AG10803 (cell line): ENCODE measurements at places on chromosomes 6 and 20.

GRCh38 chr6:4979426-4979825, 24.4 kb downstream of the RPP40 start:
- no peak for DNase-seq

DNA sequence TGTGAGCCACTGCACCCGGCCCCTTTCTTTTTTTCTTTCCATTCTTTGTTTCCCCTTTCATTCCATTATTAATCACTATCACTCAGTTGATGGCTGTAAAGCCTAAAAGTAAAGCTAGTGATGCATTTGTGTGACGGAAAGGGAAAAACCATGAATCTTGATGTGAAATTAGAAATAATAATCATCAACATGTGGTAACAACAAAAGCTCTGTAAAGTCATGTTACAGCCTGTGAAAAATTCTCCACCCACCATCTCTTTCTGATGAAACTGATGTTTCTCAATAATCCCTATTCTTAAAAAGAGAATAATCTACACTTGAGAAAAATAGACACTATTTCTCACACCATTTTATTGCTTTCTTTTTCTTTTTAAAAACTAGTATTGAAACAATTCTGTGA, 80.0 kb downstream of the CRYBG1 start:
- DNase-seq, result no peak

DNA sequence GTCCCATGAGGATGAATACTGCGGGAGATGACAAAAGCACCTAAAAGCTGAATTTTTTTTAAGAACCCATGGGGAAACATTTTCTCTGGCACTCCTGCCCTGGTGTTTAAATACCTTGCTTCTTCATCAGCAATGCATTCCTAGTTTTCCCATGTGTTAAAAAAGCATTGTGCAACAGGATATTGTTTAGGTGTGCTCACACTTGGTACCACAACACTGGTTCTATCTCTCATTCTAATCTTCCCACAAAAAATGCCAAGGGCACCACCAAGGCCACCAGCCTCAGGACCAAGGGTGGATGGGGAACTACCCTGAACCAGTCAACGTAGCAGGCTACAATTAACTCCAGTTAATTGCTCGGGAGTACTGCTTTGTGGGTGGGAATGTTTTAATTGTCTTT, 50.9 kb downstream of the ALDH5A1 start:
- no peak for DNase-seq

- DNase-seq, result peak; percentile 99
Measured at GRCh38 chr20:19974630-19975435, 42.3 kb upstream of the NAA20 start.

- DNase-seq, result peak; percentile 6
Measured at GRCh38 chr20:11958855-11959254, 41.2 kb downstream of the BTBD3 start.

DNA sequence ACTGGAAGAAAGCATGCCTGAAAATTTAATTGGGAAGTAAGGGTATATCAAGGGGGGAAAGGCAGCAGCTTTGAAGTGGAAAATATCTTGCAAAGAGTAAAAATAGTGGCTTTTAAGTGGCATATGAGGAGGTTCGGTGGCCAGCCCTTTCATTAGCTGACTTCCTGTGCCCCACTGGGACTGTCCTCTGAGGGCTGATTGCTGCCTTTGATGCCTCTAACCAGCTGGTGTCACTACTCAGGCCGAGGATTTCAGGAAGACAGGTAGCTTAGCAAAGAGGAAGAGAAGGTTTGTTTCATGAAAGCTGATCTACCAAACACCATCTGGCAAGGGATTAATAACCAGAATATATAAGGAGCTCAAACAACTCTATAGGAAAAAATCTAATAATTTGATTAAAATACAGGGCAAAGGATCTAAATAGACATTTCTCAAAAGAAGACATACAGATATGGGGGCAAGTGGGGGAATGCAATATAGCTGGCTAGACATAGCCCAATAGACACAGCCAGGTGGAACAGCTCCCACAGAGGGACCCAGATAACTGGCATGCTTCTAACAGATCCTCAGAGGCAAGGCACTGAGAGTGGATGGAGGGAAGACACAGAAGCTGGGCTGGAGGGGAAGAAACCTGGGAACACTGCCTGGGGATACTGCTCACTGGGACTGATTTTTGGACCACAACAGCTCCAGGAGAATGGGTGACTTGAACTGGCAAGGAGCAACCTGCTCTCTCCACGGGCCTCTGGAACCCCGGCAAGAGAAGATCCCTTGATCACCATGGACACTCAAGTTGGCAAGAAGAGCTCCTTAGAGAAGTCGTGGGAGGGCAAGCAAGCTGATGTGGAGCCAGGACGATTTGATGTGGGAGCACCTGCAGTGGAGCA, 33.2 kb downstream of the CCN2 start:
- no peak for DNase-seq

- no peak for DNase-seq
Measured at GRCh38 chr6:40892223-40892622, 146.8 kb downstream of the UNC5CL start.

GRCh38 chr20:34368547-34368946, 5.5 kb downstream of the ITCH start:
- DNase-seq, result no peak

DNA sequence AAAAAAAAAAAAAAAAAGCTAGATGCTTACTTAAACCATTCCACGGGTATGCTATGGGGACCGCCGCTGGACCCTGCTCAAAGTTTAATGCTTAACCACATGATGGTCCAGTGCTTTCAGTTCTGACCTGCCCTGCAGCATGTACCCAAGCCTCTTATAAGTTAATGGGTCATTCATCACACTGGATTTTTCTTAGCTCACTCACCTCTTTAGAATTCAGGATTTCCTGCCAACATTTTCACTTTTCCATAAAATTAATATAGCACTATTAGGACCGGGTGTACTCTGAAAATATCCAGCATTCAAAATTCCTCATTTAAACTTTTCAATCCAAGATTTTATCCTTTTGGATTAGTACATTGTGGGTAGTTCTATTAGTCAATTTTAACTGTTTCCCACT, 140.8 kb downstream of the ALDH8A1 start:
- peak; percentile 36 for DNase-seq

- DNase-seq, result no peak
Measured at GRCh38 chr20:2839732-2840137, 720 bp downstream of the PCED1A start.

DNA sequence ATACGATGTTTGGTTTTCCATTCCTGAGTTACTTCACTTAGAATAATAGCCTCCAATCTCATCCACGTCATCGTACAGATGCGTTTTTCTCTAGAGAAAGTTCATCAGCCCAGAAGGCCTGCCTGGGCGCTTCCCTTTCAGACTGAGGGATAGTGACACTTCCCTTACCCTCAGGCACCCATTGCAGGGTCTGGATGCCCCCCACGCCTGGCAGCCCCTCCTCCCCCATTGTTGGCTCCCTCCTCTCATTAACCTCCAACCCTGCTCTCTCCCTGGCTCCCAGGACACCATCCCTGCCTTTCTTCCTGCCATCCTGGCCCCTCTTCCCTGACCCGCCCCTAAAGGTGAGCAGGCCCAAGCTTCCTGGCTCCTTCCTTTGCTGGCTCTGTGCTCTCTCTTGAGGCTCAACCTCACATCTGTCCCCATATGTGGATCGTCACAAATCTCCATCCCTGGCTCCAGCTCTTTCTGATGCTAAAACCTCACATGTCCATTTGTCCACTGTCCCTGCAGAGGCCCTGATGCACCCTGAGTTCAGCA, 145.2 kb downstream of the SYCP2 start:
- DNase-seq, result no peak

GRCh38 chr6:170283212-170284081, 7.4 kb downstream of the DLL1 start:
- DNase-seq, result no peak

GRCh38 chr20:51493346-51493791, 49.1 kb downstream of the NFATC2 start:
- no peak for DNase-seq

- DNase-seq, result peak; percentile 26
Measured at GRCh38 chr6:111626441-111626840, 20.8 kb upstream of the TRAF3IP2 start.

- no peak for DNase-seq
Measured at GRCh38 chr6:123529843-123530242, 106.9 kb downstream of the TRDN start.

DNA sequence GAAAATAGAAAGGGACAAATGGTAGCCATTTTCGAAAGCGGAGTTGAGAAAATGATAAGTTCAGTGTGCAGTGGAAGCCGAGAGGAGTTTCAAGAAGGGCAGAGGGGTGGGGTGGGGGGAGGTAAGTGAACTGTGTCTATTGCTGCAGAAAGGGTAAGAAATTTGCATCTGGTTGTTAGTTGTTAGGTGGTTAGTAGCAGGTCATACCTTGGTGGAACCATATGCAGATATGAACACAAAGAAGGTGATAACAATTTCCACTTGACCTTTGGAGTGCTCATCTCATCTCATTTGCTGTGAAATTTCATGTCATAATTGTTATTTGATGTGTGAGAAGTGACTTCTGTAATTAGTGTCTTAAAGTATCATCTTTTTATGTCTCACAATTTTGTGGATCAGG, 288.2 kb downstream of the QKI start:
- DNase-seq, result no peak

DNA sequence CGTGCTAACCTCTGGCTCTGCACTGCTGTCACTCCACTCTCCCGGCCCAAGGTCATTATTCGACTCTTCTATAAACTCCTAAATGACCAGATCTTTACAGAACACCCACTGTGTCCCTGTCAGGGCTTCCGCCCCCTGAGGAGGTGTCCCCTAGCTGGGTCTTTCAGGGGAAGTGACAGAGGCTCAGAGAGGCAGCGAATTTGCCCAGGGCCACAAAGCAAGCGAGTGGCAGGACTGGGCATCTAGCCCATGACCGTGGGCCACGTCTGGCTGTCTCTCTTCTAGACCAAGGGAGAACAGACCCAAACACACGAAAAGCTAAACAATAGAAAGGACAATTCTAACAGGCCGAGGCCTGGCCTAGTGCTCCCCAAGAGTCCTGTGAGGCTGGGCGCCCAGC, 27.4 kb downstream of the FOXF2 start:
- no peak for DNase-seq

DNA sequence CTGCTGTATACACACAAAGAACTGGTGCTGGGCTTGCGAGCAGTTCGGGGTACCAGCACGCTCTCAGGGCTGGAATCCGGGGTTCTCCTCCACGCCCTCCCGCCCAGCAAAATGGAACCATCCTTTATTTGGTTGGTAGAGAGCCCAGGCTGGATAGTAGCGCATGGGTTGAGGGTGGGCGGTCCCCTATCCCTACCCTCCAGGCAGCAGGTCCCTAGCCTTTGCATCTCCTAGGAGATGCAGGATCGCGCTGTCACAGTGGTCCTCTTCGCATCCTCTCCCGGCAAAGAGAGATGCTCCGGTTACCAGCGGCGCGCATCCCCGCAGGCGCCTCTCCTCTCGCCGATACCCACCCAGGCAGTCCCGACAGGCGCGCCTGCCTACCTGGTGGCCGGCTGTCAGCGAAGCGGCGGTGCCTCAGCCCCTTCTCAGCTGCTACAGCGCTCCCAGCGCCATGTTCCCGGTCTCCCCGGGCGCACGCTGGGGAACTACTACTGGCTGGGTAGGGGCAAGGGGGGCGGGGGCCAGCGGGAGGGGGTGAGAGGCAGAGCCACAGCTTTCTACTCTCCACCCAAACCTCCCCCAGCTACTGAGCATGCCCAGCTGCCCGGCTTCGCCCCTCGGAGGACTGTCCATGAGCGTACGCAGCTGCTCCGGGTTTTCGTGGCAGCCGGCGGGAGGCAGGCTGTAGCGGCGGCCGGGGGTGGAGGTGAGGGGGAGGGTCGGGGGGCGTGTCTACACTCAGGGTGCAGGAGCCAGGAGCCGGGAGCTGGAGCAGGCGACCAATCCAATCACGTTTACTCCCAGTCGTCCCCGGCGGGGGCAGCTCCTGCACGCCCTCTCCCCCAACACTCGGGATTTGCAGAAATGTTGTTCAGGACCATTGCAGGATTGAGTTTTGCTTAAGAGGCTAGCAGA, at the start of gene PAK5:
TSS of gene PAK5 (minus strand) at position 699 of the 918 bp plus-strand sequence. CDS start 194,748 bp downstream, outside the sequence.
- DNase-seq, result peak; percentile 0

- DNase-seq, result no peak
Measured at GRCh38 chr6:62775427-62776022, 435.7 kb upstream of the FKBP1C start.

DNA sequence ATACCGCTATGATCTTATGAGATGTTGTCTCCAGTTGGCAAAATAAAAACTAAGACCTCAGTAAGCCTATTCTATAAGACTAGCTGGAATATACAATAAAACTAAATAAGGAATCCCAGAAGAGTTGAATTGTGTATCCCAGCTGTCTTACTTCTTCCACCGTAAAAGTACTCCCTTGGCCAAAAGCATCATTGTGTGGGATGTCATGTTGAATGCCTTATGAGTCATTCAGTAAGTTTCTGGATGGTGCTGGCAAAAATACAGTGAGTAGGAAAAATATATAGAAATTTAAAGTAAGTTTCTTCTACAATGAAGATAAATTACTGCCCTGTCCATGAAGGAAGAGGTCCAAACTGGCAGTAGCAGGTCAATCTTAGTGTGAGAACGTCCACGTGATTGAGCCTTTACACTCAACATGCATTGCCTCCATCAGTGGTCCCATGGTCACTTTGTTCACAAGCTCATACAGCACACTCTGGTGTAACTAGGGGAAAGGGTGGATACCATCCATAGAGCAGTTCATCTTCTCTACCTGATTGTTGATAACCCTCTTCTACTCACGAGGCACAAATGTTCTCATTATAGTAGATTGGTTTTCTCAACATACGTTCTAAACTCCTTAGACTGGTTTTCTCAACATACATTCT, 13.7 kb upstream of the ZNF318 start:
- DNase-seq, result peak; percentile 46

- no peak for DNase-seq
Measured at GRCh38 chr20:59164686-59165391, 1.2 kb downstream of the ZNF831 start.

DNA sequence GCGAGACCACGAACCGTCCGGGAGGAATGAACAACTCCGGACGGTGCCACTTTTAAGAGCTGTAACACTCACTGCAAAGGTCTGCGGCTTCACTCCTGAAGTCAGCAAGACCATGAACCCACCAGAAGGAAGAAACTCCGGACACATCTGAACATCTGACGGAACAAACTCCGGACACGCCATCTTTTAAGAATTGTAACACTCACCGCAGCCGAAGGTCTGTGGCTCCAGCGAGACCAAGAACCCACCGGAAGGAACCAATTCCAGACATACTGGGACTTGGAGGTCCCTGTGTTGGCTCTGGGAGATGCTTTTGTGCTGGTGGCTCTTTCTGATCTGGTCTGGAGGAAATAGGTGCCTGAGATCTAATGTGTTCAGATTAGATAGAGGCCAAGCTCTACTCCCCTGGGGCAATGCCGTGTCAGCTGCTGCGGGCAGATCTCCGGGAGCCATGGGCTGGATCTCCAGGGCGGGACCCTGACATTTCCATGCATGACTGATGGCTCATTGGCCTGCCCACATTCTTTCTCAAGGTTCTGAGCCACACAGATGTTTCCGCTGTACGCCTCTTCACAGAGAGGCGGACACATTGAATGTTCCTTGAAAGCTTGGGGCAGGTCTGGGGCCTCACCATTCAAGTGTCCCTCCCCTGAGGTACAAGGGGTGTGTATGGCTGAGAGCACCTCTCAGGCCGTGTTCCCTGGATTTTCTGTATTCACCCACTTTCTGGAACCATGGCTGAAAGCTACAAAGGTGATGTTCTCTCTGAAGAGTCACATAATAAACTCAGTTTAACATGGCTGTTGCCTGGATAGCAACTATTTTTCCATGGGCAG, 29.3 kb downstream of the GMPR start:
- DNase-seq, result no peak
